ENCODE measurements at places on chromosomes 3 and 15. TPM values are rescaled to one million over a fixed set of nuclear protein-coding genes. Genes with fewer than 3 reads are reported as not detected.

OXTR gene
- total RNA-seq, result 0.28 TPM

REC114 gene
- not detected for total RNA-seq

GRCh38 chr3:141940194-141940776, 63.8 kb downstream of the ATP1B3 start:
- no peak for DNase-seq
- no peak overlapping the region for H3K27ac ChIP-seq
- no peaks in the 10 kb centered on the region for H3K4me1 ChIP-seq

DNA sequence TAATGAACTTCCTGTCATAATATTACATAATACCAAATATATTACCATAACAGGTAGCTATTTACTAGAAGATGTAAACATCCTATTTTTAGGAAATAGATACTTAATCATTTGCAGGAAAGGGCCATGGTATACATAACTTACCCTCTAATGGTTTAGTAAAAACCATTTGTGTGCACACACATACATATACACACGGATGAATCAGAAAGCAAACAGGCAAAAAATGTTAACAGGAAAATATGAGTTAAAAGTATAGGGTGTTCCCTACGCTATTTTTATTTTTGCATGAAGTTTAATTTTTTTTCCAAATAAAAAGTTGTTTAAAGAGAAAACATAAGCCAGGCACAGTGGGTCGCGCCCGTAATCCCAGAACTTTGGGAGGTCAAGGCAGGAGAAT, 34.6 kb downstream of the FAM174B start:
- peaks cover 23% of the 10 kb centered on the region for H3K4me1 ChIP-seq
- no peak overlapping the region for H3K4me3 ChIP-seq
- DNase-seq, result no peak
- no peaks in the 10 kb centered on the region for H3K27me3 ChIP-seq
- no peaks in the 10 kb centered on the region for H3K36me3 ChIP-seq

Measured in liver (tissue), 10 donors.